ENCODE measurements at places on chromosomes 5 and 9. TPM values are rescaled to one million over a fixed set of nuclear protein-coding genes. Genes with fewer than 3 reads are reported as not detected.

PCDHGA4 gene
- total RNA-seq = 0.92 TPM

ADGRD2 gene
- not detected for total RNA-seq

SEC16A gene
- 36.4 TPM for total RNA-seq

SLC2A8 gene
- total RNA-seq = 18.2 TPM

ADAM19 gene
- total RNA-seq = 19.3 TPM

TSSK1B gene
- not detected for total RNA-seq

ANKRD34B gene
- 1.2 TPM for total RNA-seq

PRSS3 gene
- total RNA-seq = 5.7 TPM

THBS4 gene
- 0.29 TPM for total RNA-seq

SLCO4C1 gene
- total RNA-seq = 0.63 TPM

RORB gene
- not detected for total RNA-seq

DNA sequence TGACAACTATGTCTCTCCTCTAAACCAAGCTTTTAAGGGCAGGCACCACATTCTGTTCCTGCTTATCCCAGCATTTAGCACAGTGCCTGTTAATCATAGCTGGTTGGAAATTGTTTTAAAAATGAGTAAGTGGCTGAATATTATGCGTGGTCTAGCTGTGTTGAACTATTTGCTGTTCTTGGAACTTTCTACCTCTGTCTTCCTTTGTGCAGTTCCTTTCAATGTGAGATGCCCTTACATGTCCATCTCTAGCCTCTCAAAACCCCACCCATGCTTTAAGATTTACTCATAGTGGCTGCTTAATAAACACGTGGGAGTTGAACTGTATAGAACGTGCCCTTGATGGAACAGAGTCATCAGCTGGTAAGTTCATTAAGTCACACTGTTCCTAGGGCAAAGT, 34.5 kb downstream of the C9orf57 start:
- no peak for DNase-seq

DNA sequence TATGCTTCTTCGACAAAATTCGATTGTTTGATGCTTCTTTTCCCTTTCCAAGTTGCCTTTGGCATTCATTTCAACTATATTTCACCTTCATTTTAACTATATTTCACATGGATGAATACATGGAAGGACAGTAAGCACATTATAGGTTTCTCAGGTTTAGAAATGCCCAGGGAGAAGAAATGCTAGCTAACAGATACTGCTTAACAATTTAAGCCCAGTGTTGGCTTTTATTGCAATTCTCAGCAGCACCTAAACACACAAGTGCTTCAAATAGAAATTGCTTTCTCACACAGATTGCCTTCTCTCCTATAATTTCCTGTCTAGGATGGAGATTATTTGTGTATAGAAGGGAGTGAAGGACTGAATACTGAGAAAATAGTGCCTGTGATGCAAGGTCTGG, 30.2 kb upstream of the SMC5 start:
- no peak for DNase-seq

- DNase-seq = no peak
These were observed 170.4 kb downstream of the ZDHHC21 start for GRCh38 chr9:14522627-14523379.

DNA sequence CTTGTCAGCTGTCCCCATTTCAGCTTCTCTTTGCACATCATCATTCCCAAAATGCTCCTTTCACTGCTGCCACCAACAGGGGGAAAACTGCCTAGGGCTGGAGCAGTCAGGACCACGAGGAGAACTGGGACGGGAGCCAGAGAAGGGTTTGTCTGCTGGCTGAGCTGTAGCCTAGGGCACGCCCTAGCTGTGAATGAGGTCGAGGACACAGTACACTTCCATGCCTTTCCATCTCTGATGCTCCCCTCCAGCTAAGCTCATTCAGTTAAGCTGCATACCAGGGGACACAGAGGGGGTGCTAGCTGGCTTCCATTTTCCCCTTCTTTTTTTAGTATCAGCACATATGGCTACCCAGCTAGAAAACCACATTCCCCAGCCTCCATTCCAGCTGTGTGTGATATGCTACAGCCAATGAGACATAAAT, 64.7 kb downstream of the STK10 start:
- DNase-seq = no peak

DNA sequence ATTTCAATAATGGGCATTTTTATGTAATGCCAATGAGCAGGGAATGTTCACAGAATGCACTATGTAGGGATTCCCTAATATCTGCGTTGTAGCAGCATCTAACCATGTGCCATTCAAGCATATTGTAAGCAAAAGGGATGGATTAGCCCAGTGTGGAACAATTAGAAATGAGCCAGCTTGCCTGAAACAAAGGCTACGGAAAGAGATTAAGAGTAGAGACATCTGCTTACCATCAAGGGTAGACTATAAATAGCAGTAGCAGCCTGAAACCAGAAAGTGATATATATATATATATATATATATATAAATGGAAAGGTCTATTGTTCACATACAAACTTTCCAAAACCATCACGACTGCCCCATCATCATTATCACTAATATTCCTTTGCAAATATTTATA, 31.9 kb upstream of the CEP120 start:
- no peak for DNase-seq

GRCh38 chr5:32960340-32961058, 249.4 kb downstream of the NPR3 start:
- no peak for DNase-seq

GRCh38 chr5:21219251-21219650, 1231.3 kb upstream of the CDH18 start:
- DNase-seq = no peak

- no peak for DNase-seq
These were observed 362.8 kb downstream of the SEMA5A start for GRCh38 chr5:9182899-9183695.

DNA sequence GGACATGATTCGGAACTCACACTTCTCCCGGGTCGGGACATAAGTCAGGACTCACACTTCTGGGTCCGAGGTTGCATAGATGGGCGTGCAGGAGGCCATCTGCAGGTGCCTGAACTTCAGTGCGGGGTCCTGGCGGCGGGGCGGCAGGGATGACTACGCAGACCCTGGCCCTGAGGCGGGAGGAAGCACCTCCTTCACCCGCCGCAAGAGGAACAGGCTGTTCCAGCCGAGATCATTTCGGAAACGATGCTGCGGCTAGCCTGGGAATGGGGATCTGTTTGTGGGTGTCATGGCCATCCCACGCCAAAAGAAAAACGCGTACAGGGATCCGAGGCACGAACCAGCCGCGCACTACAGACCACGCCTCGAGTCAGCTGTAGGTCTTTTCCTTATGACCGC, 196.6 kb downstream of the TTLL11 start:
- no peak for DNase-seq

DNA sequence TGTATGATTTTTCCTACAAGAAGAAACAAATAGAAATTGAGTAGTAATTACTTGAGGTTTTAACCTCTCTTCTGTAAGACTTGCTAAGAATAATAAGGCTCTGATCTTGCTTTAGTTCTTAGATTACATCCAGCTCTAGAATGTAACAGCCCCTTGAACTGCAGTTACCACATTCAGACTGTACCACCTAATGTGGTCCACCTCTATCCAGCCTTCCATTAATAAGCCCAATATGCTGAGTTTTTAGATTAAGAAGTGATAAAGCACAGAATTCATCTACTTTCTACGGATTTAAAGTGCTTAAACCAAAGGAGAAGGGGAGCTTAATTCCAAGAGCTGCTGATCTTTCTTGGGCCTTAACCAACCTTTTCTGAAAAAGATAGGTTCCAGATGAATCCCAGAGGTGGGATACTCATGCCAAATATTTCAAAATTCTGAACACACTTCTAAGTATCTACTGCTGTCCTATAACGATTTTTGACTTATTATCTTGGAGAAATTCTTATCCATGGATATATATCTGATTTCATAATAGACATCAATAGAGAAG, 131.5 kb downstream of the ZNF608 start:
- no peak for DNase-seq

- no peak for DNase-seq
These were observed 38.9 kb upstream of the EGFL7 start for GRCh38 chr9:136623842-136624183.

DNA sequence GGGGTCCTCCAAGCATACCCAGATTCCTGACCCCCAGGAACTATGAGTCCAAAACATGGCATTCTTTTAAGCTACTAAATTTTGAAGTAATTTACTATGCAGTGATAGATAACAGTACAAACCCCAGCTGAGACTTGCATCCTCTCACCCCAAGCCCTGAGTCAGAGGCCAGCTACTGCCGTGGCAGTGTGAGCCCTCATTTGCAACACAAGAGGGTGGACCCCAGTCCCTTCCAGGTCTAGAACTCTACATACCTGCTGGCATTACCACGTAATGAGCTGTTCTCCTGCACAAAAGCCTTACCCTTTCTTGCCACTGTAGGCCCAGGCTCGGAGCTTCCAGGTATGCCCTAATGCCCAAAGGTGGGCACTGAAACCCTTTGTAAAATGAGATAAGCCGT, 108.6 kb upstream of the ERCC6L2 start:
- DNase-seq = no peak

DNA sequence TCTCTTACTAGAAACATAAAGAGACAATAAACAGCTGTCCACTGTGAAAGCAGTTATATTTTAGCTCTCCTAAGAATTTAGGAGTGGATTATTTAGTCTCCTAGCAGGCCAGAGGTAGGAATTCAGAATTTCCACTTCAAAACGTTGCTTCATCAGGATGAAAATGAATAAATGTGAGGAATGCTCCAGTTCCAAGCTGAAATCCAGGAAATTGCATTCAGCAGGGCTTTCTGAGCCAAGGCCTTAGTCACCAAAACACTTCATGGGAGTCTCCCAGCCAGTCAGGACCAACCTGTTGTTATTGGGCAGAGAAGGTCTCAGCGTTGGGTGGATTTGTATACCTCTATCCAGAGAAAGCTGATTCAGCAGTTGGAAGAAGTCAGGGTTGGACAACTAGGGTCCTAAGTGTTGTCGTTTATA, 1040.3 kb downstream of the TLE1 start:
- peak; percentile 75 for DNase-seq

DNA sequence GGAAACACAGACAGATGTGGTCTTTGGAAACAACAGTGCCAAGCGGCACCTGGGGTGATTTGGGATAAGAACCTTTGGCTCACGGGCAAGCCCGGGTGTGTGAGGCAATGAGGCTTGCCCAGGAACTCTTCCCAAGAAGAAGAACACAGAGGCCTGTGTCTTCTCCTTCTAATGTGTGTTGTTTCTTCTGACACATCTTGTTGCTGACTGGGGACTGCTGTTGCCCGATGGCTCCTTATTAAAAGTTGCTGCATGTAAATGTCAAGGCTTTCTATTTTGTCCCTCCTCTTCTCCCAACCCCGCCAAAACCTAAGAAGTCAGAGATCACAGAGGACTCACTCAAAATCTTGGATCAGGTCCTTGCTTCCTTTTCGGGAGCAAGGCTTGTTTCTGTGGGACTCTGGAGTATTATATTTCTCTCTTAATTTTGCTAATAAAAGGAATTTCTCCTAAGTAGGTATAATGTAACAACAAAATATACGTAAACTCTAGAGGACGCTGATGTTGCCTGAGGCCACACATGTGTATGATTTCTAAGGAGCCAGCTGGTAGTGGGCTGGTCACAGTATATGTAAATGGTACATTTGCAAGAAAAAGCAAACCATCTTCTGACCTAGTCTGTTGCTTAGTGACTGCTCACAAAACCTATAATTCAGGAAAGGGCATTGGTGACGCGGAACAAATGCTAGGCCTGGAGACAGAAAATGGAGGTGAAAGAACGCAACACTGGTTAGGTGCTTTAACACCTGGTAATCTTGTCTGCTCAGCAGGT, 232.5 kb downstream of the GADD45G start:
- DNase-seq = no peak

GRCh38 chr5:72465601-72466563, 41.3 kb downstream of the ZNF366 start:
- DNase-seq = no peak

GRCh38 chr5:139272471-139273321, 20.8 kb upstream of the MATR3 start:
- DNase-seq = no peak

GRCh38 chr9:132627106-132627505, 42.7 kb downstream of the DDX31 start:
- DNase-seq = no peak

DNA sequence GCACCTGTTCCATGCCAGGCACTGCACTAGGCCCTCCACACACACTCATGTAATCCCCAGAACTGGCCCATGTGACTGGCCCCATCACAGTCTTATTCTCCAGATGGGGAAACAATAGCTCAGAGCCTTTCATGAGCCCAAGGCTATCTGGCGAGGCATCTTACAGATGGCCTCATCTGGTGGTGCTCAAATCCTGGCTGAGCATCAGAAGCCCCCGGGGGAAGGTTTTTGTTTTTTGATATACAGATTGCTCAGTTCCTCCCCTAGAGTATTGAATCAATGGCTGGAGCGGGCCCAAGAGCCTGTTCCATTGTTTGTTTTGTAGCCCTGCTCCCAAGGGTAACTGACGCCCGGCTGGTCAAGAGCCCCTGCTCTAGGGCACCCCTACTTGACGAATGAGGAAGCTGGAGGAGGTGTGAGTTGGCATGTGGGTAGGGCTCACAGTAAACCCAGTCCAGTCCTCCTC, 145.3 kb upstream of the RAPGEF1 start:
- no peak for DNase-seq

- DNase-seq = no peak
These were observed 218.4 kb downstream of the MED10 start for GRCh38 chr5:6159832-6160430.
